ENCODE measurements at places on chromosomes 16 and 17. TPM values are rescaled to one million over a fixed set of nuclear protein-coding genes. Genes with fewer than 3 reads are reported as not detected.
A peak's percentile ranks its signal among the peaks of the same experiment; 100 is the strongest.

Gene ABCC6
- not detected for total RNA-seq

Gene CCL2
- not detected for total RNA-seq

Gene ACE
- 4.1 TPM for total RNA-seq

Gene CCDC200
- total RNA-seq, result not detected

Gene AXIN2
- 12.7 TPM for total RNA-seq

Gene NAT9
- 34.4 TPM for total RNA-seq

Gene SLC16A11
- total RNA-seq, result not detected

- DNase-seq, result no peak
- no peak overlapping the region for H3K27ac ChIP-seq
- peaks cover 1% of the 10 kb centered on the region for H3K4me1 ChIP-seq
- H3K4me3 ChIP-seq, result no peak overlapping the region
- peaks cover 27% of the 10 kb centered on the region for H3K27me3 ChIP-seq
These were observed 9.6 kb downstream of the ITGA2B start for GRCh38 chr17:44379887-44380286.

DNA sequence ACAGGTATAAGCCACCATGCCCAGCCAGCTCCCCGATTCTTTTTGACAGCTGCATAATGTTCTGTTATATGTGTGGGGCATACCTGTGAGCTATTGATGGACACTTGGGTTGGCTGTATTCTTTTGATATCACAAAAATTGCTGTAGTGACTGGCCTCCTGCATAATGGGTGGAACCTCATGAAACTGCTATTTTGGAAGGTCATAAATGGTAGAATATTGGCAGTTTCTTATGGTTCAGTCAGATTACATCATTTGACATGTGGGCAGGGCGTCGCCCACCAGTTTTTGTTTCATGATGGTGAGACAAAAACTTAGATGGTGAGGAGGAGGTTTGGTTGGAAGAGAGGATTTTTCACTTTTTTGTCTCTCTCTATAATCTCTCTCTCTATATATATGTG is 26.7 kb upstream of the POLR3E start:
- H3K4me3 ChIP-seq, result no peak overlapping the region
- peaks cover 37% of the 10 kb centered on the region for H3K36me3 ChIP-seq
- no peaks in the 10 kb centered on the region for H3K27me3 ChIP-seq
- peaks cover 11% of the 10 kb centered on the region for H3K4me1 ChIP-seq

DNA sequence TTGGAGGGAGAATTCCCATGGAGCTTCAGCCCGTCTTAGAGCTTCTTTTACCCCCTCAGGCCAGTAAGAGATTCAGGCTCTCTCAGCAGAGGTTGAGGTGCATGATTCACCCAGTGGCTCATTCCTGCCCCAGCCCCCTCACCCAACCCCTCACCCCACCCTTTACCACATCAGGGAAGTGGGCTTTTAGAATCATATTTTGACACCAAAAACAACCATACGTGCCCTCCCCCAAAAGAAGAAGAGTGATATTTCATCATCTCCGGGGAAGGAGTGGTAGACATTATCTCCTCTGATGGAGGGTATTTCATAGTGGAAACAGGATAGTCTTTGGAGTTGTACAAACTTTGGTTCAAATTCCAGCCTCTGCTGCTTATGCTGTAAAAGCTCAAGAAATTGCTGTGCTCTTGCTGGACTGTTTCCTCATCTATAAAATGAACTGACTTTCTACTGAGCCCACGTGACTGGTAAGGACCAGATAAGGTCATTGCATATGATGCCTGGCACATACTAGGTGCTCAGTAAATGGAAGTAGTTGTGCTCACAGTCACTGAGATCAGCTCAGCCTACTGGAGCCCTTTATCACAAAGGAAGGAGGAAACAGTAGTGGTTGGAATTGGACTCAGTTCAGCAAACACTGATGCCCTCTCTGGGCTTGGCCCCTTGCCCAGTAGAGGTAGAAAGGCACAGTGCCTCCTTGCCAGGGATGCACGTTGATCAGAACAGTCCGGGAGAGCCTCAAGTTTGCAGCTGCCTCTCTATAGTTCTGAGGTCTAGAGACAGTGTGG is 18.3 kb upstream of the CCL5 start:
- H3K27me3 ChIP-seq, result no peaks in the 10 kb centered on the region
- H3K4me3 ChIP-seq, result peak overlapping the region; percentile 48
- H3K27ac ChIP-seq, result peak overlapping the region; percentile 84
- H3K36me3 ChIP-seq, result peaks cover 3% of the 10 kb centered on the region
- DNase-seq, result peak; percentile 52

- DNase-seq, result no peak
- no peaks in the 10 kb centered on the region for H3K27me3 ChIP-seq
- H3K36me3 ChIP-seq, result no peaks in the 10 kb centered on the region
- H3K27ac ChIP-seq, result no peak overlapping the region
These were observed 35.1 kb upstream of the GSE1 start for GRCh38 chr16:85577899-85578598.

GRCh38 chr16:880471-881171 is 80.1 kb upstream of the GNG13 start:
- H3K27ac ChIP-seq, result no peak overlapping the region
- H3K4me1 ChIP-seq, result no peaks in the 10 kb centered on the region
- DNase-seq, result no peak
- no peaks in the 10 kb centered on the region for H3K27me3 ChIP-seq
- no peaks in the 10 kb centered on the region for H3K36me3 ChIP-seq
- no peak overlapping the region for H3K4me3 ChIP-seq

DNA sequence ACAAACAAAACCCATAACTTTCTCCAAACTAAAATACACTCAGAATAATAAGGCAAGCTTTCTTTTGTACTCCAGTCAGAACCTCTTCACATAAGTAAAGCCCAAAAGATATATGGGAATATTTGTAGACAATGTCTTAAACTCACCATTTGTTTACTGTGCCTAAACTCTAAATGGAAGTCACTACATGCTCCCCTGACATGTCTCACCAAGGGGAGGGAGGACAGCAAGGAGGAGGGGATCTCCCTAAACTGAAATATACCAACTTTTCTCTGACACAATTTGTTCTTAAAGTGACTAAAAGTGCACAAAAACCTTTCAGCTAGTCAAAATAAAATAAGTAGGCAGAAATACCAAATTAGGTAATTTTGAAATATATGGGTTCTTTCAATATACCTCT is 38.5 kb downstream of the GRB7 start:
- peak overlapping the region; percentile 90 for H3K27ac ChIP-seq
- peak overlapping the region; percentile 82 for H3K4me3 ChIP-seq
- no peak for DNase-seq
- H3K27me3 ChIP-seq, result no peaks in the 10 kb centered on the region
- peaks cover 49% of the 10 kb centered on the region for H3K36me3 ChIP-seq

DNA sequence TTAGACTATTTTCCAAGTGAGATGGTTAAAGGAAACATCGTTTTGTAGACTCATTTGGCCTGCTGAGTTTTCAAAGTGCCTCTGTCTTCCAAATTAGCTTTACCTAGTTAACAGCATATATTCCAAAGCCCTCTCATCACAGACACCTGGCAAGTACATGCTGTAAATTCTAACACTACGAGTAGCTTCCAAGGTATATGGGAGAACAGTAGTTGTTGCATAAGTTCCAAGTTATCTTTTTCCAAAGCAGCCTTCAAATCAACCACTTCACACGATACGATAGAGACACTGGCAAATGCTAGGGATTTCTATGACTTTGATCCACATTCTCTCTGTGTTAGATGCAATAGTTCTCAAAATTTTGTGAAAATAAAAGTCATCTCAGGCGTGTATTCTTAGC is 299.3 kb downstream of the CNTNAP4 start:
- H3K4me1 ChIP-seq, result no peaks in the 10 kb centered on the region
- H3K27me3 ChIP-seq, result no peaks in the 10 kb centered on the region
- no peak for DNase-seq
- no peak overlapping the region for H3K4me3 ChIP-seq

DNA sequence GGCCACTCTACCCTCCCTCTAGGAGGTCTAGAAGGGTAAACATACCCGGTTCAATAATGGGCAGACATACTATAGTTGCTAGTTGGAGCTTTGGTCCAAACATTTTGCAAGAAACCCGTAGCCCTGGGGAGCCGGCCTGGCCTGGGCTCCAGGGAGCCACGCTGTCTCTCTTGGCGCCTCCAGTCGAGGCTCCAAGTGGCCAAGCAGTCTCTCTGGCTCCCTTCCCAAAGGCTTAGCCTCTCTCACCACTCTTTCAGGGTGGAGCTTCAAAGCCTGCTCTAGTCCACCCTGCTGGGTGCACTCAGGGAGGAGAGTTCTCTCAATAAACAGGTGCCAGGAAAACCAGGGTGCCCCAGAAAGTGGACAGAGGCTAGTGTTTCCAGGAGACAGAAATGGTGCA is 32.2 kb downstream of the RCVRN start:
- H3K36me3 ChIP-seq, result no peaks in the 10 kb centered on the region
- H3K27ac ChIP-seq, result no peak overlapping the region
- H3K27me3 ChIP-seq, result peaks cover 4% of the 10 kb centered on the region
- H3K4me3 ChIP-seq, result no peak overlapping the region

- peak overlapping the region; percentile 97 for H3K27ac ChIP-seq
- H3K36me3 ChIP-seq, result peaks cover 16% of the 10 kb centered on the region
- H3K27me3 ChIP-seq, result peaks cover 5% of the 10 kb centered on the region
- peak; percentile 83 for DNase-seq
- peak overlapping the region; percentile 35 for H3K4me3 ChIP-seq
- peaks cover 68% of the 10 kb centered on the region for H3K4me1 ChIP-seq
These were observed 26.5 kb upstream of the ADGRG1 start for GRCh38 chr16:57601801-57602478.

GRCh38 chr17:1541367-1541904 is 21.2 kb downstream of the PITPNA start:
- no peak overlapping the region for H3K4me3 ChIP-seq
- peaks cover 11% of the 10 kb centered on the region for H3K36me3 ChIP-seq
- DNase-seq, result no peak
- no peaks in the 10 kb centered on the region for H3K4me1 ChIP-seq
- no peak overlapping the region for H3K27ac ChIP-seq

GRCh38 chr16:73172241-73172972 is 124.5 kb upstream of the ZFHX3 start:
- H3K4me3 ChIP-seq, result no peak overlapping the region
- H3K4me1 ChIP-seq, result no peaks in the 10 kb centered on the region
- no peaks in the 10 kb centered on the region for H3K36me3 ChIP-seq
- peaks cover 6% of the 10 kb centered on the region for H3K27me3 ChIP-seq
- no peak for DNase-seq

GRCh38 chr17:59491353-59492090 is 73.9 kb upstream of the DHX40 start:
- no peak overlapping the region for H3K27ac ChIP-seq
- no peaks in the 10 kb centered on the region for H3K4me1 ChIP-seq

DNA sequence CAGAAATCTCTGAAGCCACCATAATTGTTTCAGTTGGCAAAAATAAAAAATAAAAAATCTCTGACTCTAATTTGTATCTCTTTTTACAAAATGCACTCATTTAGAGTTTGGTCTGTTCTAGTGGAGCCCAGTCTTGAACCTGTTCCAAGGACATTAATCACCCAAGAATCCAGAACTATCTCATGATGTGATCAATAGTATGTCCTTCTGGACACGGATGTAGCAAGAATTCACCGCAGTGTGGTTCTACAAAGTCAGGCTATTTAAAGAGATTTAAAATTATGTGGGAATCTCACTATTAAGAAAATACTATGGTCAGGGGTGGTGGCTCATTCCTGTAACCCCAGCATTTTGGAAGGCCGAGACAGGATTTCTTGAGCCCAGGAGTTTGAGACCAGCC is 21.8 kb upstream of the ANKFN1 start:
- H3K4me1 ChIP-seq, result no peaks in the 10 kb centered on the region
- H3K4me3 ChIP-seq, result no peak overlapping the region
- peaks cover 12% of the 10 kb centered on the region for H3K27me3 ChIP-seq
- H3K36me3 ChIP-seq, result no peaks in the 10 kb centered on the region
- DNase-seq, result no peak

- H3K4me1 ChIP-seq, result peaks cover 13% of the 10 kb centered on the region
- no peak for DNase-seq
- H3K36me3 ChIP-seq, result no peaks in the 10 kb centered on the region
These were observed 26.3 kb downstream of the ARHGAP23 start for GRCh38 chr17:38454532-38454931.

- H3K27ac ChIP-seq, result no peak overlapping the region
- peaks cover 4% of the 10 kb centered on the region for H3K36me3 ChIP-seq
- peaks cover 4% of the 10 kb centered on the region for H3K4me1 ChIP-seq
- no peak overlapping the region for H3K4me3 ChIP-seq
These were observed 10.7 kb downstream of the MSRB1 start for GRCh38 chr16:1932050-1933028.

DNA sequence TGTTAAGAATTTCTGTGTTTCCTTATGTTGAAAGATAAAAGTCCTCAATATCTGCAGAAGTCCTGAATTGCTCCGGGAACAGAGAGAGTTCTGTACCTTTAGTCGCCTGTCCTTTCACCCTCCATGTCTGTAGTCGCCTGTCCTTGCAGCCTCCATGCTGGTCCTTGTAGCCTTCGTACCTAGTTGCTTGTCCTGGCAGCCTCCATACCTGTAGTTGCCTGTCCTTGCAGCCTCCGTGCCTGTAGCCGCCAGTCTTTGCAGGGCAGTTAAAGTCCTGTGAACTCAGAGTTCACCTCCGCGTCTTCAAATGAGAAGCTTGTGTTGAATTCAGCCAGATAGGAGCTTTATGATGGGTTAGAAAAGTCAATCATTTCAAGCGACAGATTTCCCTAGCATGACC is 19.5 kb upstream of the ITGAX start:
- H3K4me1 ChIP-seq, result peaks cover 37% of the 10 kb centered on the region
- H3K4me3 ChIP-seq, result no peak overlapping the region
- DNase-seq, result no peak
- H3K36me3 ChIP-seq, result peaks cover 9% of the 10 kb centered on the region

DNA sequence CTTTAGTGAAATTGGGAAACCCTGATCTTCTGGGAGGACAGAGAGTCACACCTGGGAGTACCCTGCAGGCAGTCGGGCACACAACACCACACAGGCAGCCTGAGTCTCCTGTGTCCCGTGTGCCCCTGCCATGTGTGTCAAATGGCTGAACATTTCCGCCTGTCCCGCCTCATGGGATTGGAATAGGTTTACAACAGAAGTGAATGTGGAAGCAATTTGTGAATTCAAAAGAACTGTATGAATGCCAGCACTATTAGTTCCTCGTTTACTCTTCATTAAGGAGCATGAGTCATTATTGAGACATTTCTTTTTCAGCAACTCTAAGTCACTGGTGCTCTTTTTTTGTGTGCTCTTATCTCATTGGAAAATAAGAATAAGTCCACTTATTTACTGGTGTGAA is 226.5 kb downstream of the PMP22 start:
- H3K4me1 ChIP-seq, result no peaks in the 10 kb centered on the region
- no peaks in the 10 kb centered on the region for H3K36me3 ChIP-seq
- H3K4me3 ChIP-seq, result no peak overlapping the region
- no peak for DNase-seq
- no peak overlapping the region for H3K27ac ChIP-seq

- H3K27ac ChIP-seq, result peak overlapping the region; percentile 36
- H3K36me3 ChIP-seq, result peaks cover 2% of the 10 kb centered on the region
- no peak overlapping the region for H3K4me3 ChIP-seq
These were observed 44.4 kb downstream of the LYRM1 start for GRCh38 chr16:20944861-20945574.

GRCh38 chr16:23330161-23330560 is 28.1 kb downstream of the SCNN1B start:
- no peaks in the 10 kb centered on the region for H3K27me3 ChIP-seq
- no peaks in the 10 kb centered on the region for H3K4me1 ChIP-seq
- no peaks in the 10 kb centered on the region for H3K36me3 ChIP-seq
- no peak for DNase-seq
